ENCODE measurements at places on chromosomes 4 and X.
A peak's percentile ranks its signal among the peaks of the same experiment; 100 is the strongest.

DNA sequence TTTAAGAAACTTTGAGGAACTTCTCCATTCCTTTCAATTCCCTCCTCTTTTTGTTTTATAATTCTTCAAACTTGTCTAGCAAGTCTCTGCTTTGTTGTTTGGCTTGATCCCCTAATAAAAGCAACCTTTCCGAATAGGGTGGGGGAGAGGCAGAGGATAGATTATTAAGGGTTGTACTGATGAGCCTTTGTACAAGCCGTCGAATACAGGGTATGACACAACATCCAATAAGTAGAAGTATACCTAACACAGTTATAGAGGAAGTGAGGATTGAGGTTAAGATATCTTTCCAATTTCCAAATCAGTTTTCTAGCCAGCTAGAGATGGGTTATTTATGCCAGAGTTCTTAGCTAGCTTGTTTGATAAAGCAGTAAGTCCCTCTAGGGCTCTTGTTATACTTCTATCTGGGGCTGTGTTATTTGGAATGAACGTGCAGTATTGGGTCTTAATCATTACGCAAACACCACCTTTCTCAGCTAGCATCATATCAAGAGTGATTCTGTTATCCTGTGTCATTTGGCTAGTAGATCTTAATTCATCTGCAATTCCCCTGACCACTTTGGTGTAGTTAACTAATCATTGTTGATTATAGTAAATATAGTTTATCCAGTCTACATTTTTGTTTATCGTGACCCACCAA is 18.5 kb downstream of the METAP1 start:
- no peak for DNase-seq

DNA sequence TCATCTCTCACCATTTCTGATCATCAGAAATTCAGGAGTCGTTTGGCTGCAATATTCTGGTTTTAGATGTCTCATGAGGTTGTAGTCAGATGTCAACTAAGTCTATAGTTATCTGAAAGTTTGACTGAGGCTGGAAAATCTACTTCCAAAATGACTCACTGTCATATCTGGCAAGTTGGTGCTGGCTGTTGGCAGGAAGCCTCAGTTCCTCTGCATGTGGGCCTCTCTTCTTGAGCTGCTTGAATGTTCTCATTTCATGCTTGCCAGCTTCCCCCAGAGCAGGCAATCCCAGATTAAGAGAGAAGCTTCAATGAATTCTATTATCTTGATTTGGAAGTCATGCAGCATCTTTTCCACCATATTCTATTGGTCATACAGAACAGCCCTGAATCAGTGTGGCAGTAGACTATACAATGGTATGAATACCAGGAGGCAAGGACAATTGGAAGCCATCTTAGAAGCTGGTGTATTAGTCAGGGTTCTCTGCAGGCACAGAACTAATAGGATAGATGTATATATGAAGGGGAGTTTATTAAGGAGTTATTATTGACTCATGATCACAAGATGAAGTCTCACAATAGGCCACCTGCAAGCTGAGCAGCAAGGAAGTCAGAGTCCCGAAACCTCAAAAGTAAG is 46.8 kb upstream of the ELF2 start:
- peak; percentile 39 for DNase-seq

DNA sequence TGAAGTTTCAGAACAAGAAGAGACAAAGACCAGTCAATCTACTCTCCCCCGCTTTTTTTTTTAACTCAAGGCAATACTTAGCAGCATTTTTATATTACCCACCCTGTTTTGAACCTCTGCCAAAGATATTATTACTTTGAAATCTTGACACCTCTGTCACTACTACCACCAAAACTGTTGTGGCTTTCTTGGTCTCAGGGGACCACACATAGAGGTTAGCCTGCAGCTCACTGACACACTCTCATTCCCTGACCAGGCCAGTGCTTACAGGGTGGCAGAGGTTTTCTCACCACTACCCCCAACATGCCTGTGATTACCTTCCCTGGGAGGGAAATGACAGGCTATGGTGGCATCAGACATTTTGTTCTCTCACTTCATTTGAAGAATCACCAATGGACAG is 137.4 kb upstream of the STIM2 start:
- DNase-seq, result no peak

- no peak for DNase-seq
Measured at GRCh38 chr4:123484291-123484926, 87.8 kb downstream of the SPRY1 start.

DNA sequence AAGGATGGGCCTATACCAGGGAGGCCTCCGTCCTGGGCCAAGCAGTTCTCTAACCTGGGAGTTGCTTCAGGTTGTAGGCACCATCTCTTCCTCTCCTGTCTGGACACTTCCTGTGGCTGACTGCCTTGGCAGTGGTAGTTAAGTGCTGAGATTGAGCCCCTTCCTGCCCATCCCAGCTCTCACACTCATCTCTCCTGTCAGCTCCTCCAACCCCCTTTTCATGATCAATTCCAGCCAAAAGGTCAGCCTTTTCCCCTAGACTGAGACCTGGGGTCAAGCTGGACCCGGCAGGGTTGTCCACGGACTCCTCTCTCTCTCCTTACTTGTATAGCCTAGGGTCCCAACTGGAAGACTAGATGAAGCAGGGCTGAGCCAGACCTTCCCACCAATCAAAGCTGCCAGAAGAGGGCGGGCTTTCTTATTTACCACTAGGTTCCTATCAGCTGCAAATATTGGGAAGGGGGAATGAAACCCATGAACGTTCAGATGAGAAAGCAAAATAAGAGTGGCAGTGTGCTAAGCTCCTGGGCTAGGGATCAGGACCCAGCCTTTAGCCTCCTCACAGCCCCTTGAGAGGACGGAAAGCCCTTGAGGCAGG is 34.5 kb downstream of the KDM5C start:
- DNase-seq, result no peak

- no peak for DNase-seq
Measured at GRCh38 chr4:184344899-184345572, 127.4 kb upstream of the ENPP6 start.

DNA sequence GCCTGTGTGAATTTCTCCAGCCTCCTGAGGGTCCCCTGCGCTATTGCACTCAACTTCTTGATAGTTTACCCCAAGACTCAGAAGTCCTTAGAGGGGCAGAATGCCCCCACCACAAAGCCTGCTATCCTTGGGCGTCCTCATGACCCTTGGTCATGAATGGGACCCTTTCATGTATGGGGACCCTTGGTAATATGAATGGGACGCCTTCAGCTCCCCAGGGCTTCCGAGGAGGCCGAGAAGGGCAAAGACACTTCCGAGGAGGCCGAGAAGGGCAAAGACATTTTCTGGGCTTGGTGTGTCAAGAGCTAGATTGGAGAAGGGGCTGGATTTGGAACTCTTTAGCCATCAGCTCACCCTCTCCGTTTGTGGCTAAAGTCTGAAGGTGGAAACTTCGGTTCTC is 8.6 kb downstream of the SHOX start:
- DNase-seq, result no peak

DNA sequence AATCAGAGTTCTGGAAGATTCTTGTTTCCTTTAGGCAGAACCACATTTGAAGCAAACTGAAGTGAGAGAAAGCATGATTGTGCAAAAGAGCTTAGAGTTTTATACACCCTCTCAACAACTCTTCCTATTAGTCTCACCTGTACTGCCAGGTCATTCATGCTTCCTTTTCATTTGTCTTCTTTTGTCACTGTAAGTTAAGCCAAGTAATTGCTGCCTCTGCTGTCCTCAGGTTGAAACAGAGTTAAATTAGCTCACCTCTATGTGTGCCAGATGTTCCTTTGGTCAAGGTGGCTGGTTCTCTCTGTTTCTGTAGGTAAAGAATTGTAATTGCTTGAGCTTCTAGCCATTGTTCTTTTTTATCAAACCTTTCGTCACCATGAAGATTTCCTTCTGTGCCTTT is 41.1 kb upstream of the HPGD start:
- no peak for DNase-seq

DNA sequence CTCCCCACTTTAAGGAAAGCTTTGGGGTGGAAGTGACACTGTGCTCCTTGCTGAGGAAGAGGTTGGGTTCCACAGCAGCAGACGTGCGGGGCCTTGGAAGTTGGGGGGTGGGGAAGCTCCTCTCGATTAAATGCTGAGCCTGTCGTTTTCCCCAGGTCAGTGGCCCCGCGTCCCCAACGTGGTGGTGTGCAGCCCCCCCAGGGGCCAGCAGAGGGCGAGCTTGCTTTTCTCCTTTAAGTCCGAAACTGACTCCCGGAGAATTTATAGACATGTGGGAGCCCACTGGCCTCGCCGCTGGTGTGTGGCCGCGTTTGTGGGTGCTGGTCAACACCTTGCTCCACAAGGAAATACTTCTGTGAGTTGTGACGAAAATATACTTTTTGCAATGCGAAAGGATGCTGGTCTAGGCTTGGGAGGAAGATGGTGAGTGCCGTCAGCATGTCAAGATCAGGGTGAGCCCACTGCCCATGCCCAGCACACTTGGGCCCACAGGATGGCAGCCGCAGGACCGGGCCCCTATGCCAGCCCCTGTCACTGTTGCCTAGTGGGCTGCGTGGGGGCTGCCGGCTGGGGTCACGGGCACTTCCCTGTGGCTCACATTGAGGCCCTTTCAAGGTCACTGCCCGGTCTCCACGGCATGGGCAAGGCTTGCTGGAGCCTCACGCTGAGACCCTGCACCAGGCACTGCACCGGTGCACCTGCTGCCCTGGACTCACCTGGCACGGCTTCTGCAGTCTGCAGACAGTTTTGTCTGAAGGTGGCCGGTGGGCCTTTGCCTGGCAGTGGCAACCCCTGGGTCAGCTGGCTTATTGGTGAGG is 9.4 kb downstream of the UVSSA start:
- DNase-seq, result peak; percentile 69

- no peak for DNase-seq
Measured at GRCh38 chr4:107857741-107858140, 33.0 kb downstream of the SGMS2 start.

DNA sequence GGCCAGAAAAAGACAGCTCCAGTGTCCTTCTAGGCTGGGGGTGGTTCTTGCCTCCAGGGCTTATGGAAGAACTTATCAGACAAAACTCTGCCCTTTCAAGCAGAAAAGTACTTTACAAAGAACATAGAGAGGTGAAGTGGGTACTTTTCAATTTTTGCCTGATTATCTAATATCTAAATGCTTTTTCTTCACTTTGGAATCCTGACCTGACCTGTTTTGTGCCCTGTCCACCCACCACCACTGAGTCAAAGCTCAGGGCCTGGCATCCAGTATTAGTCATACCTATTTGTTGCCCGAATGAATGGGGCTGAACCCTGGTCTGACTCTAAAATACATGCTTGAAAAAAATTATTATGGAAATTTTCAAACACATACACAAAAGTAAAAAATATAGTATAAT is 37.2 kb downstream of the RTL9 start:
- DNase-seq, result no peak

DNA sequence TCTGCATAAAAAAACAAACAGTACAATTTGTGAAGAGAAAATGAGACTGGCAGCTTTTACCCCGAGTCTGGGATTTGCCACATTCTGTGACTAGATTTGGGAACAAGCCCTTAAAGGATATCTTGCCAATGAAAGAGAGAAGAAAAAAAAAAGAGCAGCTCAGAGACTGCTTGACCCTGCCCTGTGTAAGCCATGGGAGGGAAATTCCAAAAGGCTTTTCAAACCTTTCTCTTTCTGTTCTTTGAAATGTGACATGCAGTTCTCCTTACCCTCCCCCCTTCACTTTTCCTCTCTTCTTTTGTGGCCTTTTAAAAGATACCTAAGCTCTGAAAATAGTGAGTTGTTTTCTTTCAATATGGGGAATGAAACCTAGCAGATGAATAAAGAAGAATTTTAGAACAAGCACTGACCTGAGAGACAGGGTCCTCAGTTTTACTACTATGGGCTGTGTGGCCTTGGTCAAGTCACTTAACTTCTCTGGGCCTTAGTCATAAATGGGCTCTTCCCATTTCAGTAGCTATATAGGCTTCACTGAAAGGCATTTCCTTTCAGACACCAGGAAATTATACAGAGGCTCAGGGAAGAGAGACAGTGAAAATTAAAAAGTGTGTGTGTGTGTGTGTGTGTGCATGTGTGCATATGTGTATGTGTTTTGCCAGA is 5.1 kb downstream of the CCDC160 start:
- no peak for DNase-seq

- no peak for DNase-seq
Measured at GRCh38 chr4:177266506-177266905, 43.2 kb upstream of the NEIL3 start.

- DNase-seq, result peak; percentile 55
Measured at GRCh38 chr4:24753519-24753918, 41.9 kb upstream of the SOD3 start.

DNA sequence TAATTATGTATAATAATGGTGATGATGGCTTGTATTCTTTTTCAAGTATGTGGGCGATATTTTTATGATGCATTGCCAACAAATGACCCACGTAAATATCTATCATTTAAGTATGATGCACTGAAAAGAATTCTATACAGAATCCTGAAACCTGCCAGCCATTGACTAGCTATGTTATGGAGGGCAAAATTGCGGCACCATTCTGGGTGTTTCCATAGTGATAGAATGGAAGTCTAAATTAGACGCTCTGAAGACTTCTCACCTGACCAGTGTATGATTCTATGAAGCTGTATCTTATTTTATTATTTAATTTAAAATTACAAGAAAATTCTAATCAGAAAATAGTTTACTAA is 677 bp upstream of the CENPC start:
- DNase-seq, result no peak
